AML-193 (cell line): ENCODE measurements at places on chromosomes 6 and 20.

DNA sequence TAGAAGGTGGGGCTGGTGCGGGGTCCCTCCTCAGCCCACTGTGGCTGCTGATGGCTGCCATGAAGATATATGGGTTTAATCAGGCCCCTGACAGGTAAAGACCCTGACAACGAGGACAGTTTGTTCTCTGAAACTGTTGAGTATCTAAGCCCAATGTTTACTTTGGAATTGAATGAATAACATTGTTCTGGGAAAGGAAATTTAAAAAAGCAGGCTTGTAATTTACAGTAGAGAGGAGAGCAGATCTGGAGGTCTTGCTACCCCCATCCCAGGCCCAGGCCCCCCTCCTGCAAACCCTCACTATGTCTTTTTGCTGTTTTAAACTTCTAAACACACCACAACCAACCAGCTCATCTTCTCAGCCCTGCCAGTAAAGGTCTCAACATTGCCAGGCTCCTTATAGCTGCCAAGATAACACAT, 171.3 kb downstream of the CDC5L start:
- no peak for DNase-seq

GRCh38 chr6:81534934-81535465, 217.5 kb downstream of the TENT5A start:
- DNase-seq, result no peak

DNA sequence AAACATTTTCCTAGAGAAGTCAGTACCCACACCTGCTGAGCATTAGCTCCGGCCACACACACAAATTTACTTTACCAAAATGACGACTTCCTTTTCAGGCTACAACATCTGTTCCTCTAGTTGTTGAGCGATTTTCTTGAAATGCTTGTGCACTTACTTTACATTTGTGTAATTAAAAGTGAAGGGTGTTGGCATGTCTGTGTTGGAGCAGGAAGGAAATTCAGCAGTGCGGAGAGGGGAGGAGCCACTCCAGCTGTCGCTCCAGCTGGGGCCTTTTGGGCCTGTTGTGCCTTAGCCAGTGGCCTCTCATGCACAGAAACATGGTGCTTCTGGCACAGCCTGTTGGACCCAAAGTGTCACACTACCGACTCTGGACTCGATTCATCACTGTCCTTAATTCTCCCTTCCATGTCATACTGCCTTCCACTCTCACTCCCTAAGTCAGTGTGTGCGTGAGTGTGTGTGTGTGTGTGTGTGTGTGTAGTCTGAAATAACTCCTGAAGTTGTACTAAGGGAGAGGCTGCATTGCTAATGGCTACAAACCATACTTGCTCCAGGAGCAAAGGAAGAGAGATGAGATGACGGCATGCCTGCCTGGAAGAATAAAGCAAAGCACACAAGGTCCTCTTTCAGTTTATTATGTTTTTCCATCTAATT, 191.8 kb upstream of the ARG1 start:
- no peak for DNase-seq

DNA sequence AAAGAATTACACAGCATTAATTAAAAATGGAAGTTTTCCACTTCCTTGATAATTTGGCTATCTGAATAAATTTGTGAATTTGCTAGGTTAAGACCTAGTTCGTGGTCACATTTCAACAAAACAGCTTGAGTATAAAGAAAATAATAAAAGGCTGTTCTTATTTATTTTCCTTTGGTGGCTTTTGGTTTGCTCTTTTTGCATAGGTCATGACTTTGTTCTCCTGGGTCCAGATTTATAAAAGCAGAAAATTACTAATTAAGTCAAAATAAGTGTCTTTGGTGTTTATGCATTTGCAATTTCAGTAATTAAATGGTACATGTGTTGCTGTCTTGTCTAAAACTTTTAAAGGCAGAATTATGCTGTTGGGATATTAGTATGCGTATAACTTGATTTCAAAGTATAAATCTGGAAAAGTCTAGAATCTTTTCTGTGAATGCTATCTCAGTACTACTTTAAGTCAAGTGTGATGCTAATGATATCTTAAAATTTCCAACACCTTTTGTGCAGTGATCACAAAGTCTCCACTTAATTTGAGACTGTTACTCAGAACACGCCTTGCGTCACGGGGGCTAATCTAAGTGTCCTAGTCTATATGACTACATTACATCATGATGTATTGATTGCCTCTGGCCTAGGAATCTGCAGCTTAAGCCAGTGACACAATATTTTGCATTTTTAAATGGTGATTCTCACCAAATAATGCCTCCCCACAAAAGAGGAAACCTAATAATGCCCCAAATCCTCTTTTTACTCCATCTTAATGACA, 41.0 kb downstream of the GNAS start:
- no peak for DNase-seq

DNA sequence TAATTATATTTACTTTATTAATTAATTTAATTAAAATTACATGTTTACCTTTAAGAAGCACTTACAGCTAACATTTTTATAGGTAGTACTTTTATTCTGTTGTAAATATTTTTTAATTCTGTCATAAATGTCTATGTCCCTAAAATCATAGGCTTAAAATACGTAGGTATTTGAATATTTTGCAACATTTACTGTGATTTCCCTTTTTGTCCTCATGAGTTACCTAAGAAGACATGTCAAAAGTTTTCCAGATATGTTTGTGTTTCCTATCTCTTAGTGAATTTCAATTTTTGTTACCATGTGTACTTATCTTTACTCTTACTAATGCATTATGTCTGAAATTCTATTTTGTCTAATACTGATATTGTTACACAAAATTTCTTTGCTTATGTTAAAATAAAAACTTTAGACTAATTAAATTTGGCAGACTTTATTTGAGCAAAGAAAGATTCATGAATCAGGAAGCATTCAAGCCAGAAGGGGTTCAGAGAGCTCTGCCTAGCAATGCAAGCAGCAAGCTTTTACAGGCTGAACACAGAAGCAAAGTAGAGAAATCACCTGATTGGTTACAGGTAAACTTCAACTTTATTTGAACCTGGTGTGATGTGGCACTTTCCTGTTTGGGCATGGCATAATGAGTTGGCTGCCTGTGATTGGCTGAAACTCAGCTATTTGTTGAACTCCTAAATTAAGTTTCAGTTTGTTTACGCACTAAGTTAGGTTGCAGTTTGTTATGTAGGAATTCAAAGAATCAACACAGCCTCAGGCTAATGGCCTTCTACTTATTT, 123.2 kb upstream of the TMEM170B start:
- DNase-seq, result no peak

DNA sequence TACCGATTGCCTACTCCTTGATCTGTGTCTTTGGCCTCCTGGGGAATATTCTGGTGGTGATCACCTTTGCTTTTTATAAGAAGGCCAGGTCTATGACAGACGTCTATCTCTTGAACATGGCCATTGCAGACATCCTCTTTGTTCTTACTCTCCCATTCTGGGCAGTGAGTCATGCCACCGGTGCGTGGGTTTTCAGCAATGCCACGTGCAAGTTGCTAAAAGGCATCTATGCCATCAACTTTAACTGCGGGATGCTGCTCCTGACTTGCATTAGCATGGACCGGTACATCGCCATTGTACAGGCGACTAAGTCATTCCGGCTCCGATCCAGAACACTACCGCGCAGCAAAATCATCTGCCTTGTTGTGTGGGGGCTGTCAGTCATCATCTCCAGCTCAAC, 13.5 kb downstream of the CCR6 start:
- DNase-seq, result no peak

DNA sequence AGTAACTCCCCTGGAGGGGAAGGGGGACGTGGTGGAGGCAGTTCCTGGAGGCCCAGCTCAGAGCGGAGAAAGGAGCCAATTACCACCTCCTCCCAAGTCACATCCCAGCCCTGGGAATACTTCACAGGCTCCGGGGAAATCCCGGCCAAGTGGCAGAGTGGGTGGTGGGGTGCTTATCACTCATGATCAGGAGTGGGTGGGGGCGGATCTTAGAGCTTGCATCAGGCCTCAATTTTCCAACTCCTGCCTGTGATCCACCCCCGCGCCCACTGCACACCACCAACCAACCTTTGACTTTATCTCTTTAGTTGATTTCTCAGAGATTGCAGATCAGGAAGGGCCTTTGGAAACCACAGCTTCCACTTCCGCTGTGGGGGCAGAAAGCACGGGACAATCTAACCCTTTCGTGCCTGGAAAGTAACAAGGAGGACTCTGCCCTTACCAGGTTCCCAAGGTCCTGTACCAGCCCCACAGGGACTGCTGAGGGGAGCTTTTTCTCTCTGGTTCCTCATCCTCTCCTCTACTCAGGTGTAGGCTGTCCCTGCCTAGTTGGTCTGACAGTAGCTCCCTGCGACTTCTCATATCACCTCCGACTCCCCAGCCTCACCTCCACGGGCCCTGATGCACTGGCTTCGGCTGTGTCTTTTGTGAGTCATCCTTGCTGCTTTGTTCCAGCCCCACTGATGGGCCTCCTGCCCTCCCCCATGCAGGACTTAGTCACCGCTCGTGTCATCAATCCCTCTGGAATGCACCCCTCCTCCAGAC, 24.9 kb upstream of the IER3 start:
- peak; percentile 28 for DNase-seq

DNA sequence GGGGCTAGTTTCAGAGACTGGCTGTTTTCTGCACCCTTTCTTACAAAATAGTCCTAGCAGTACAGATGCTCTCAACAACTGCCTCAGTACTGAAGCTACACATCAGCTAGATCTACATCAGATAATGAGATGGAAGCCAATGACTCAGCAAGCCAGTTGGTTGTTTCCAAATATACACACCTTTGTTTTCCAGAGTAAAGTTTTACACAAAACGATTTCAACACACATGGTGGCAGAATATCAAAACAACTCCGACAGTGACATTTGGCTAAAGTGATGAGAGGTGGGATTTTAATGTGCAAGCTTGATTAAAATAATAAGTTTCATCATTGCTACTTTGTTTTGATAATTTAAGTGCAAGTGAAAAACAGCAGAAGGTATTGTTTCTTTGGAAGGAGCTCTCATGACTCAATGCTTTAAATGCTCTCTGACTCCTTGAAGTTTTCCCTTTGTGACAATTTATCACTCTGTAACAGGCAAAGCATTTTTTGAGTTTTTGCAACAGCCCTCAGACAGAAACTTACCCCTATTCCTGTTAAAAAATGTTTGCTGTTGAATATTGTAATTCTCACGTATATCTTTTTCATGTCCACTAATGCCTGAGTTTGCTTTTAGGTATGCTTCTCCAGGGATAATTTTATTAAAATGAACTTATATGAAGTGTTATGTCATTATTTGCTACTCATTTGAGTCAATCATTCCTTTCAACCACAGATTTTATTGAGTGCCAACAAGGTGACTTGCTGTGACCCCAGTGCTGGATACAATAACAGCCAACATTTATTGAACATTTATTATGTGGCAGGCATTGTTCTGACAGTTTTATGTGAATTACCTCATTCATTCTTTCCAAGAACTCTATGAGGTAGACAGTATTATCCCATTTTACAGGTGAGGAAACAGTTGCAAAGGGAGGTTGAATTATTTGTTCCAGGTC, 882.0 kb downstream of the TFAP2A start:
- DNase-seq, result no peak

GRCh38 chr6:127570739-127571389, 6.1 kb upstream of the C6orf58 start:
- no peak for DNase-seq

- DNase-seq, result no peak
These were observed 371.1 kb upstream of the POU3F2 start for GRCh38 chr6:98463038-98464000.

DNA sequence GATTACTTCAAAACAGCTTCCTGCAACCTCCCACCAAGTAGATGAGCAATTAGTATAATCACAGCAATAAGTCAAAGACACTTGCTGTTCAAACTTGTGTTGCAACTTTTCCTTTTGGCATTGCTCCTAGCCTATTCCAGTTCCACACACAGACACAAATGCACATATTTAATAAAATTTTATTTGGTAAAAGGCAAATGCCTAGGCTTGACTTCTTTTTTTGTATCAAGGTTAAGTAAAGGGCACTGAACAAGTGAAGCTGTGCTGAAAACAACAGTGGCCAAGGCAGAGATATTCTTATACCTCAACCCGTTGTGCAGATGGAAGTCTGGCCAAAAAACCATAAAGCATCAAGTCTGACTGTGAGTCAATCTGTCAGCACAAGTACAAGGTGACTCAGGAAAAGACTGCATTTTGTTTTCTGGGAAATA, 708.4 kb upstream of the CITED2 start:
- no peak for DNase-seq

DNA sequence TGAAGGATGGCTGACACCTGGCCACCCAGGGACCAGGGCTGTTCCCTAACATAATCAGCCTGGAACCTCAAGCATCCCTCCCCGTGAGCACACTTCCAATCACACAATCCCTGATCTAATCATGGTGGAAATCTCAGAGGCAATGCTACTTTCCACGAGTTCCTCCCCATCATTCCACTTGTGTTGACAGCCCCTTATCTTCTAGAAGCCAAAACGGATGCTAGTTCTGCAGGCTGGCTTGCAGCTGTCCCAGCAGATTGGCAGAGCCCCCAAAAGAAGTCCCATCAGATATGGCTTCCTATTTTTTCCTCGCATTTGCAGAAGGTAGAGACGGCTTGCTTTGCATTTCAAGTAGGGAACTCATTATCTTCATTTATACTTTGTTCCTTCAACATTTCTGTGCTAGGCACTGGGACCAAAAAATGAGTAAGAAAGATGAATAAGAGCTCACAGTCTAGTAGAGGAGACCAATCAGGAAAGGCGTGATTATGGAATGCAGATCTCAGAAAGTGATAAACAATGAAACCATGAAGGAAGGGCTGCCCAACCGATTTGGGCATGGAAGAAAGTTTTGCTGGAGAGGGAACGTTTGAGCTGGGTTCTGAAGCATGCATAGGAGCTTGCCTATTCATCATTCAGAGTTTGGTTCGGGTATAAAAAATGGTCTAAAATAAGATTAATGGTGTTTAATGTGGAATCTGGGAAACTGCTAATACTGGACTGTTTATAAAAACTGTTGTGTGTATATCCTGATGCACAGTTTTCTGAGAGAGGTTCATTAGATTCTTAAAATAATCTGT, 44.6 kb upstream of the TBC1D7 start:
- no peak for DNase-seq

DNA sequence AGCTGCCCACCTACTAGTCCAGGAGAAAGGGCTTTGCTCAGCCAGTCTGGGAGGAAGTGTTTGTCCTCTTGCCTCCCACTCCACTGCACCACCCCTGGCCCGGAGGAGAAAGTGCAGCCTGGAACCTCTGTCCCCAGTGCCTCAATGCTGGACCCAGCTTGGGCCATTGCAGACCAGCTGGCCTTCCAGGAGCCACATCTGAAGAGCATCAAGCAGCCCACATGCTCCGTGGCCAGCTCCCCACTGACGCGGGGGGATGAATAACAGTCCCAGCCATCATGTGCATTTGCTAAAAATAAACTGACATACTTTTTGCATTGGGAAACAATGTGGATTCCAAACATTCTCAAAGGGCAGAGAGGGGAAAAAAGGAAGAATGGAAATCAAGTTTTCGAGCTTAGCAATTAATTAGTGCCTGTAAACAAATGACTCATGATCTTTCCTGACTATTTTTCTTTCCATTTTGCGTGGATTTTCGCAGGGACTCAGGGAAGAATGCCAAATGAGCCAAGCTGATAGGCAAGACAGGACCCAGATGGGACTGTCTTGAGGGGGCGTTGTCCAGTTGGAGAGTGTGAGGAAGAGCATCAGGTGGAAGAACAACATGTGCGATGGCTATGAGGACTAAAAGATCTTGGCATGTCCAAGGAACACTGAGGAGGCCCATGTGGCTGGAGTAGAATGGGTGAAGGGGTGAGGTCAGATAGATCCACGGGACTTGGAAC, 34.1 kb downstream of the CEBPB start:
- no peak for DNase-seq
